ENCODE measurements at places on chromosomes 13 and 19. TPM values are rescaled to one million over a fixed set of nuclear protein-coding genes. Genes with fewer than 3 reads are reported as not detected.

- no peak for DNase-seq
- no peaks in the 10 kb centered on the region for H3K27me3 ChIP-seq
- no peak overlapping the region for H3K4me3 ChIP-seq
- H3K4me1 ChIP-seq: no peaks in the 10 kb centered on the region
- H3K36me3 ChIP-seq: peaks cover 48% of the 10 kb centered on the region
These were observed 6.6 kb downstream of the ACP4 start for GRCh38 chr19:50796634-50797428.

- DNase-seq: no peak
- H3K27ac ChIP-seq: no peak overlapping the region
- H3K27me3 ChIP-seq: no peaks in the 10 kb centered on the region
- peaks cover 20% of the 10 kb centered on the region for H3K4me1 ChIP-seq
- H3K4me3 ChIP-seq: no peak overlapping the region
These were observed 181.5 kb downstream of the FOXO1 start for GRCh38 chr13:40484974-40485373.

DNA sequence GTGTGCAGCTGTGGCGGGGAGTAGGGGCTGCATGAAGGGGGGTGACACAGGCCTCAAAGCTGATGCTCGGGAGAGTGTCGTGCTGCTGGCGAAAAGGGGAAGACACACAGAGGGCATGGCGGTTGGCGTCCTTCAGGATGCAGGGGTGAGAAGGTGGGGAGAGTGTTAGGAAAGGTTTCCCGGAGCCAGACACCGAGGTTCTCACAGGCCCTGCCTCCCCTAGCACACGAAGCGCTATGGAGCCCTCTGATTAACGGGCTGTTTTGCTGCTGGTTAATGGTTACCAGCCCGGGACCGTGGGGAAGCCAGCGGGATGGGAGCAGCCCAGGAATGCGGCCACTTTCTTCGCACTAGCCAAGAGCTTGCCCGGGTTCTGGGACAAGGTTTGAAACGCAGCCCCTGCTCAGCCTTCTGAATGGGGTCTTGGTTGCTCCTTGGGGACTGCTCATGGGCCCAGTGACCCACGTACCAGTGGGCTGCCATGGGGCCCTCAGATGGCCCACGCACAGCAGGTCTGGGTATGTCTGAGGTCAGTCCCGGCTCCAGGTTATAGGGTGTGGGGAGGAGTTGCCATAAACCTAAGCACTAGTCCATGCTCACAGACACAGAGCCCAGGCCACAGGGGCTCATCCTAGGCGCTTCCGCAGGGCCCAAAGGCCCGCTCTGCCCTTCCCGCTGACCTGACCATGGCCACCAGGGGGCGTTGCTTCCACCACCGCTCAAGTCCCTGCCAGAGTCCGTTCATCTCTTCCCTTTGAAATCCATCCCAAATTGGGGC, 31.3 kb upstream of the ISYNA1 start:
- peaks cover 15% of the 10 kb centered on the region for H3K36me3 ChIP-seq
- H3K27me3 ChIP-seq: no peaks in the 10 kb centered on the region
- peaks cover 42% of the 10 kb centered on the region for H3K4me1 ChIP-seq
- H3K4me3 ChIP-seq: no peak overlapping the region
- peak; percentile 85 for DNase-seq

- no peaks in the 10 kb centered on the region for H3K27me3 ChIP-seq
These were observed 146.2 kb downstream of the ABCC4 start for GRCh38 chr13:95155093-95155492.

GRCh38 chr19:295687-296370, 4.6 kb upstream of the PLPP2 start:
- no peak overlapping the region for H3K4me3 ChIP-seq
- H3K27ac ChIP-seq: no peak overlapping the region
- H3K27me3 ChIP-seq: peaks cover 29% of the 10 kb centered on the region
- H3K4me1 ChIP-seq: peaks cover 22% of the 10 kb centered on the region

DNA sequence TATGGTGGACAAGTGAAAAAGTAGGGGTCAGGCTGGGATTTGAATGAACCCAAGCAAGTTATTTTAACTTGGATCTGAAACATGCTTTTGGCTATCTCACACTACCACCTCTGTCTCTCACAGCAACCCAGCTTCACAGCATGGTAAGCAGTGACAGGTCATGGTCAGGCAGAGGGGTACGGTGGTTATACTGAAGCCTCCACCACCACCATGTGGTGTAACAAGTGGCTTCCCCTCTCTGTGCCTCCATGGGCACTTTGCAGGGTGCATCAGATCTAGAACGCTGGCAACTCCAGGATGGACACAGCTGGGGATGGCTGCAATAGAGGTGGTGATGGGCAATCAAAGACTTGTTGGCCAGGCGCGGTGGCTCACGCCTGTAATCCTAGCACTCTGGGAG, 739 bp upstream of the TMEM145 start:
- H3K27ac ChIP-seq: no peak overlapping the region
- peaks cover 25% of the 10 kb centered on the region for H3K27me3 ChIP-seq
- DNase-seq: no peak
- no peaks in the 10 kb centered on the region for H3K36me3 ChIP-seq
- peaks cover 28% of the 10 kb centered on the region for H3K4me1 ChIP-seq

- H3K27me3 ChIP-seq: no peaks in the 10 kb centered on the region
- no peaks in the 10 kb centered on the region for H3K36me3 ChIP-seq
- H3K27ac ChIP-seq: no peak overlapping the region
- H3K4me1 ChIP-seq: peaks cover 27% of the 10 kb centered on the region
- H3K4me3 ChIP-seq: no peak overlapping the region
- DNase-seq: no peak
These were observed 69.0 kb downstream of the KDM4B start for GRCh38 chr19:5037936-5038335.

GRCh38 chr13:43567608-43568007, 219.2 kb downstream of the ENOX1 start:
- no peak overlapping the region for H3K27ac ChIP-seq
- DNase-seq: no peak
- no peaks in the 10 kb centered on the region for H3K27me3 ChIP-seq
- H3K36me3 ChIP-seq: no peaks in the 10 kb centered on the region
- no peaks in the 10 kb centered on the region for H3K4me1 ChIP-seq
- H3K4me3 ChIP-seq: no peak overlapping the region

DNA sequence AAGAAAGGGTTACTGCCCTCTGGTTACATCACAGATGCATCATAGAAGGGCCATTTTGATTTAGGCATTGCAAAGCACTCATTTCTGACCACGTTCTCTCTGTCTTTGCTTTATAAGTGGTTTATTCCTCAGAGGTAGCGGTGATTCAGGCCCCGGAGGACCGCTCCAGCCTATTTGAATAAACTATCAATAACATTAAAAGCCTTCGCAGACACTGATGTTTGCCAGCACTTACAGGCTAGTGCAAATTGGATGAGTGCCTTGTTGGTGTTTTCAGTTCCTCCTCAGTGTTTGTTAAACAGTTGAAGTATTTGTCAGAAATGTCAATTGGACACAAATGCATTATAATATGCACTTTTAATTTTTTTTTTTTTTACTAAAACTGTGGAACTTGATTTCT, 120.2 kb downstream of the RXFP2 start:
- H3K36me3 ChIP-seq: no peaks in the 10 kb centered on the region
- H3K27ac ChIP-seq: peak overlapping the region; percentile 73
- DNase-seq: no peak
- H3K27me3 ChIP-seq: no peaks in the 10 kb centered on the region
- peaks cover 19% of the 10 kb centered on the region for H3K4me1 ChIP-seq

DNA sequence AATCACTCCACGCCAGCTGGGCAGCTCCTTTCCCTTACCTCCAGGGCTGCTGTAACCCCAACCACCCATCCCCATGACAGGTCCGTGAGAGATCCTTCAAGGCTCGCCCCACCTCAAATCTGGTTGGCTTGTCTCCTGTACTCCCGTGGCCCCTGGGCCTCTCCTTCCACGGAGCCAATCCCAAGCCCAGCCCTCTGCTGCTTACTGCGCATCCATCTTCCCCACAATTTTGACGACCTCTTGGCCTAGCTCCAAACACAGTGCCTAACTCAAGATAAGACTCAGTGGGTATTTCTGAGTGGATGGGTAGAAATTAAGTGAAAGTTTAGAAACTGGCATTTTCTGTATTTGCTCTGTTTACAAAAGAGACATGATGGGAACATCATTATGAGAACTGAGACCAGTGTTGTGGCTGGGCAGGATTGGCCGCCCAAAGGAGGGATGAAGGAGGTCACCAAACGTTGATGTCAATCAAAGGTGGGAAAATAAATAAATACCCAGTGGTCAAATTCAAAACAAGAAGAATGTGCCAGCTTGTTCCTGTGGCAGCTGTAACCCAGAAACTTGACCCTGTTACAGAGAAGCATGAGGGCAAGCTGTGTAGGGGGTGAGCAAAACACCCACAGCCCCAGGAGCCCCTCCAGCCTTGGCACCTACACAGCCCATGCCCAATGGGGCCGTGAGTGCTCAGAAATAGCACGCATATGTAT, 162.2 kb downstream of the ABCC4 start:
- no peaks in the 10 kb centered on the region for H3K4me1 ChIP-seq
- no peak overlapping the region for H3K4me3 ChIP-seq
- DNase-seq: no peak
- H3K27me3 ChIP-seq: no peaks in the 10 kb centered on the region

DNA sequence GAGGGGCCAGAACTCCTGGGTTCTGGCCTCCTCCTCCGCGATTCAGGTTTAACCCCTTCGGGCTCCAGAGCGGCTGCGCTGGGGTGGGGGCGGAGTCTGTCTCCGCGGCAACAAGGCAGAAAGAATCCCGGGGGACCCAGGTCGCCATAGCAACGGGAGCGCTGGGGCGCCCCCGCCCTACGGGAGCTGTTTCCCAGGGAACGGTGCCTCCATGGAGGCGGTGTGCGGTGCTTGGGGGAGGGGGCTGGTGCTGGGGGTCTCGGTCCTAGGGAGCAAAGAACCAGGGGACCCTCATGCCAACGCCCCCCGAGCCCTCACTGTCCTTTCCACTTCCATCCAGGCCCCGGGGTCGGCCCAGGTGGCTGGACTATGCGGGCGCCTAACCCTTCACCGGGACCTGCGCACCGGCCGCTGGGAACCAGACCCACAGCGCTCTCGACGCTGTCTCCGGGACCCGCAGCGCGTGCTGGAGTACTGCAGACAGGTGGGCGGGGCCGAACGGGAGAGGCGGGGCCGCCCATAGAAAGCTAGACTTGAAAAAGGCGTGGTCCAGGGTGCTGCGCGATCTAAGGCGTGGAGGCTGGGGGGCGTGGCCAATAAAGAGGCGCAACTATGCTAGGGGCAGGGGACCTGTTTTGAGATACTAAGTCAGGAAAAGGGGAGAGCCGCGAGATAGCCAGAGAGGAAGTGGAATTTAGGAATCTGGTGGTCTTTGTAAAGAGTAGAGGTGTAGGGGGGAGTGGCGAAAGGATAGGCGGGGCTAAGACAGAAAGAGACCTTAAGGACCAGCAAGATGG, 1.2 kb downstream of the APLP1 start:
- peaks cover 25% of the 10 kb centered on the region for H3K4me1 ChIP-seq
- peak; percentile 78 for DNase-seq
- H3K36me3 ChIP-seq: no peaks in the 10 kb centered on the region
- peak overlapping the region; percentile 57 for H3K4me3 ChIP-seq

DNA sequence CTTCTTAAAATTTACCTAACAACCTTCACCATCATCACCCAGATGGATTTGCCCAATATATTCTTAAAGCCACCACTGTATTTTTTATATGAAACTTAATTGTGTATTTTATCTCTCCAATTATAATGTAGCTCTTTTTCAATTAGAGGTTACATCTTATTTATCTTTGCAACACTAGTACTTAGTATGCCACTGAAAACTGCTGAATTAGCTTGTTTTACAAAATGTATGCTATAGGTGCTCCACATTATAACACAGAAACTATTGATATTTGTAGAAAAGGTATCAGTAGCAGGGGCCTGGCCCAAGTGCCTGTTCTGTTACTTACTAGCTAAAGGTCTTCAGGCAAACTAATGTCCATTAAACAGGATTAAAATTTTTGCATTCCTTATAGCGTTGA, 35.8 kb upstream of the PCDH17 start:
- no peak for DNase-seq
- no peaks in the 10 kb centered on the region for H3K27me3 ChIP-seq
- no peak overlapping the region for H3K27ac ChIP-seq
- H3K36me3 ChIP-seq: no peaks in the 10 kb centered on the region

- no peaks in the 10 kb centered on the region for H3K27me3 ChIP-seq
- no peaks in the 10 kb centered on the region for H3K4me1 ChIP-seq
- peak overlapping the region; percentile 23 for H3K4me3 ChIP-seq
- DNase-seq: no peak
- H3K36me3 ChIP-seq: no peaks in the 10 kb centered on the region
- H3K27ac ChIP-seq: no peak overlapping the region
These were observed 1.6 kb downstream of the ADGRE1 start for GRCh38 chr19:6888967-6889366.

Gene ZNF160
- 22.9 TPM for total RNA-seq

Gene TMC4
- total RNA-seq: 2.0 TPM

Gene FGF21
- not detected for total RNA-seq

Gene CRX
- not detected for total RNA-seq

Gene WDR62
- total RNA-seq: 2.5 TPM

Gene GSX1
- not detected for total RNA-seq

All from heart left ventricle (tissue), 16 donors.